ENCODE measurements at places on chromosomes 13 and 19.

DNA sequence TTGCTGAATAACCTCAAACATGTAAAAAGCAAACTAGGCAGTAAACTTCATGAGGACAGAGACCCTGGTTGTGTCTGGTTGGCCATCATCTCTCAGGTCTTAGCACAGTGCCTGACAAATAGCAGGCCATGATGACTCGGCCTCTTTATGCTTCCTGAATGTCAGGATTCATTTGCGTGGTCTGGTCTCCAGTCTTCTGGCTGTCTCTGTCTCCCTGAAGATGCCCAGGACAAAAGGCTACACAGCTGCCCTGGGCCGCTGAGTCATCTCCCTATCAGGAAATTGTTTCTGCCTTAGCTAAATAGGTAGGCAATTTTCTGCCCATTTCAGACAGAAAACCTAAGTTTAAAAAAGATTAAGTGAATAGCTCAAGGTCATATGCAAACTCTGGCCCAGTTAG lies 84.1 kb upstream of the FNDC3A start:
- no peak for DNase-seq

DNA sequence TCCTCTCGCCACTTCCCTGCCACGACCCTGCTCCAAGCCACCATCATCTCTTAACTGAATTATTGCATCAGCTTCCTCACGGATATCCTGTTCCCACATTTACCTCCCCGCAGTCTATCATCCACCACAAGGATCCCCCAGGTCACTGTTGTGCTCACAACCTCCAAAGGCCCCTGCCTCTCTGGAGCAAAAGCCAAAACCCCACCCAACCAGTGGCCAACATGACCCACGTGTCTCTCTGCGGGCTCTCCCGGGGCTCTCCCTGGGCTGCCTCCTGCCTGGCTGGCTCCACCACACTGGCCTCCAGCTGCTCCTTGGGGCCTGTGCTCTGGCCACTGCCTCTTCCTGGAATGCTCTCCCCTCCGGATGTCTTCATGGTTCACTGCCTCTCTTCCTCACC lies 809.3 kb downstream of the UQCRFS1 start:
- no peak for DNase-seq

GRCh38 chr19:35299523-35300338 lies 7.8 kb downstream of the MAG start:
- no peak for DNase-seq

DNA sequence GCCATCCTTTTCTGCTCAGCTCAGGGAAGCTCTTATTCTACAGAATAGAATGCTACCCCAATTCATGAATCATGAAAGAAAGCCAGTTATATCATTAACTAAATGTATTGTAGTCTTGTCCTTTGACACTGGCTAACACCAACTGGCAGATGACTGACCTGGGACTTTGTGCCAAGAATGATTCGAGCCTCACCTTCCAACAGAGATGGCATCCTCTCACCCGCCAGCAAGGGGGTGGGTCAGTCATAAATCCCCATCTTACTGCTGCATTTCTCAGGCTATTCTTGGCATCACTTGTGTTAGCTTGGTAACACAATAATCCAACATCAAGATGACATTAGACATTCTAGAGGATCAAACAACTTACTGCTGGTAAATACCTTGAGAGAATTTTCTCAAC lies 1239.8 kb upstream of the MIR17HG start:
- no peak for DNase-seq

- DNase-seq, result peak; percentile 34
Observed at GRCh38 chr13:49098771-49099512, 121.2 kb upstream of the MLNR start.

DNA sequence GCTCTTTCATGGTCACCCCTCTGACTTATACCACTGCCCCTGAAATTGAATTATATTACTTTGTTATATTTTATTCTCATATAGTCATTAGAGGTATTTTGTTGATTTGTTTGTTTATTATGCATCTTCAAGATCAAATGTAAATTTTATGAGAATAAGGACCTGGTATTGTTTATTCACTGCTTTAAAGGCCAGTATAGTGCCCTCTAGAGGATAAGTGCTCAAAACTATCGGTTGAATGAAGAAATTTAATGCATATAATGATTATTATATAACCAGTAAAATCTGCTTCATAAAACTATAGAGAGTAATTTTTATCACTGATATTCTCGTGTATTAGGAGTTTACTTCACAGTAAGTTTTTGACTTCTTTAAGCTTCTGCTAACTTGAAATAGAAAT lies 1401.9 kb downstream of the SLITRK1 start:
- no peak for DNase-seq
